GM06990 (cell line): ENCODE measurements at places on chromosomes 3 and 15.

DNA sequence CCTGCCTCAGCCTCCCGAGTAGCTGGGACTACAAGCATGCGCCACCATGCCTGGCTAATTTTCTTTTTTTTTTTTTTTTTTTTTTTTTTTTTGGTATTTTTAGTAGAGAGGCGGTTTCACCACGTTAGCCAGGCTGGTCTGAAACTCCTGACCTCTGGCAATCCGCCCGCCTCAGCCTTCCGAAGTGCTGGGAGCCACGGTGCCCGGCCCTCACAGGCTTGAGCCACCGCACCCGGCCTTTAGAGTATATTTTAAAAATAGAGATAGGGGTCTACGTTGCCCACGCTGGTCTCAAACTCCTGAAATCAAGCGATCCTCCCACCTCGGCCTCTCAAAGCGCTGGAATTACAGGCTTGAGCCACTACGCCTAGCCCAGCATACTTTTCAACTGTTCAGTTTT, 93.4 kb upstream of the CHD2 start:
- no peak for DNase-seq

DNA sequence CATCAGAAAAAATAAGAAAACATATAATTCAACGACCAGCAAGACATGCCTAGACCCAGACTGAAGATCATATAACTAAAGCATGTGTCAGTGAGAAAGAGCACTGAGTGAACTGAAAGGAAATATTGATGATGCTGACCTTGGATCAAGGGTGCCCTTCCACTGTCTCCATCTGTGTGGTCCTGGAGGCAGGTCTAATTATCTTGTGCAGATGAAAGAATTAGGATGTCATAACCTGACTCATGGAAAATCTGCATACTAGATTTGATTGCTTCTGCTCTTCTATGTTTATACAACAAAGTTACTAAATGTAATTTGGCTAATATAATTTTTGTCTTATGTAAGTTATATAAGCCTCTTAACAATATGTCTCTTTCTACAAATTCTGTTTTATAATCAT, 264.6 kb upstream of the TGFBR2 start:
- DNase-seq, result no peak

GRCh38 chr15:38829086-38829485, 264.5 kb upstream of the RASGRP1 start:
- DNase-seq, result no peak

- no peak for DNase-seq
Measured at GRCh38 chr3:127284258-127284657, 3.6 kb downstream of the PRR20G start.

GRCh38 chr3:31823184-31823583, 157.9 kb downstream of the OSBPL10 start:
- DNase-seq, result no peak

DNA sequence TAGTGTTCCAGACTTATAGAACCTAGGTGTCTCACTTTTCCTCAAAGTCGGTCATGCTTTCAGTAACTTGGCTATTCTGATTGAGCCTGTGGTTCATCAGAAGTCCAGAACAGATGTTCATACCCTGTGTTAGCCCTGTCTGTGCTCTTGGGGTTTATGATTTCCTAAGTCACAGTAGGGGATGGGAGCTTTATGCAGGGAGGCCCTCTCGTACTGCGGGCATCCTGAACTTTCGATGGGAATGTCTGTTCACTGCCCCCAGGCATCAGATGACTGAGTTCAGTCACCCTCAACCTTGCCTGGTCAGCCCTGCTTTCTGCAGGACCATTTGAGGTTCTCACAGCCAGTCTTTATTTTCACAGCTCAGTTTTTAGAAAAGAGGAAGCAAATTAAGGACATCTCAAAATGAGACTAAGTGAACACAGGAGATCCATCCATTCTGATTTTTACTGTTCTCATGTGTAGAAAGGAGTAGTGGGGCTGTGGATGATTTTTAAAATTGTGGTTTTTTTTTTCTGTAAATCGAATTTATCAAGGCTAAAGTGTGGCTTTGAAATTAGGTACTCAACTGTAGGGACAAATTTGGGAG, 71.3 kb downstream of the CMTM8 start:
- DNase-seq, result peak; percentile 18
